ENCODE measurements at places on chromosomes 11 and 22.

DNA sequence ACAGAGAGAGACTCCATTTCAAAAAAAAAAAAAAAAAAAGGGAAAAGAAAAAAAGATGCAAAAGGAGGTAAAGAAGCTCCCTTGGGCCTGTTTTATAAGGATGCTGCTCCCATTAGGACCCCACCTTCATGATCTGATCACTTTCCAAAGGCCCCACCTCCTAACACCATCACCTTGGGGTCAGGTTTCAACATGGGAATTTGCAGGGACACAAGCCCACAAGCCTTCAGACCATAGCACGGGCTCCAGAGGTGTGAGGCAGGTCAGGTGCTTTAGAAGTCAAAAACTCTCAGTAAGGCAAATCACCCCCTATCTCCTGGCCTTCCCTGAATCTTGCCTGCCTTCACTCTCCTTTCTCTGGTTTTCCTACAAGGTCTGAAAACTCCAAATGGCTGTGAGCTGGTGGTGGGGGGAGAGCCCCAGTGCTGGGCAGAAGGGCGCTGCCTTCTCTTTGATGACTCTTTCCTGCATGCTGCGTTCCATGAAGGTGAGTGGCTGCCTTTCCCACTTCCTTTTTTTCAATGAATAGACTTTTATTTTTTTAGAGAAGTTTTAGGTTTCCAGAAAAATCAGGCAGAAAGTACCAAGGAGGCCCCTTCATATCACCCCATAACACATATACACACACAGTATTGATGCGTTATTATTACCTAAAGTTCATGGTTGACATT is 13.2 kb downstream of the ASPHD2 start:
- no peak for DNase-seq

DNA sequence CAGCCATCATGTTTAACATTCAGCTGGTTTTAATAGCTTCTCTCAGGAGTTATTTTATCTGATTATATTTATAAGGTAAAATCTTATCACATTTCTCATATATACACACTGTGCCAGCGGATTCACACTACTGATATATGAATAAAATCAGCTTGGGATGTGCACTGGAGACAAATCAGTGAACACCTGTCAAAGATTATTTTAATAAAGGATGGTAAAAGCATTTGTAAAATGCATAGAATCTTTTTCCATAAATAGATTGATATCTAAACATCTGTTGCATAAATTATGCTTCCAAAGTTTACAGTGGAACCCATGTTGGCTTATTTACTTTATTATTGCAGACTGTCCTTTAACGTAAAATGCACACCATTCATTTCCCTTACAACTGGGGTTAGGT is 1125.8 kb upstream of the CNTN5 start:
- DNase-seq: no peak

- no peak for DNase-seq
Observed at GRCh38 chr22:31635638-31636306, 26.2 kb downstream of the PISD start.

GRCh38 chr11:62358273-62358672 is 21.0 kb downstream of the ASRGL1 start:
- no peak for DNase-seq

GRCh38 chr22:47203554-47203991 is 441.1 kb downstream of the TBC1D22A start:
- DNase-seq: no peak

DNA sequence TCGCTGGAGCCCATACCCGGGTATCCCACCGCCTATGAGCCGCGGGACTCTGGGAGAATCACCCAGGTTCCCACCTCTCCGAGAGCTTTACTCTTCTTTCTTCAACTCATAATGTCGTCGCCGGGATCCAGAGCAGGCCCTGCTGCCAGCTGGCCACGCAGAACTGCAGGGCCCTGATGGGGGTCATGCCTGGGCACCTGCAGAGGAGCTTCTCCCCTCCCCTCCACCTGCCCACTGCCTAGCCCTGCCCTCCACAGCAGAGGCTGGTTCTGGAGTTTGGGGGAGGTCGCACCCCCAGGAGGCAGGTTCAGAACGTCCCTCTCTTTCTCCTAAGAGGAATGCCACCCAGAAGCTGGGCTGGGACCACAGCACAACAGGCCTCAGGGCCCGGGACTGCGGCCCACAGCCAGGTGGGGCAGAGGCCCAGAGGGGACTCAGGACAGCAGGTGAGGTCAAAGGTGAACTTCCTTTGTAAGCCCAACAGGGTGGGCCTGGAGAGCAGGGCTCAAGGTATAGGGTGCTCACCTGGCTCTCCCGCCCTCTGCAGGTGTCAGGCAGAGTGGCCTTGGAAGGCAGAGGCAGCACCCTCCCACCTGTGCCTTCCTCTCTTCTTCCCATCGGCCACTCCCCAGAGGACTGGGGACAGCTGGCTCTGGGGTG is 1.9 kb downstream of the SLC25A45 start:
- no peak for DNase-seq

GRCh38 chr11:66268952-66269905 is 790 bp downstream of the RAB1B start:
- DNase-seq: no peak
